ENCODE measurements at places on chromosomes 16 and 17.
A peak's percentile ranks its signal among the peaks of the same experiment; 100 is the strongest.

GRCh38 chr16:84919708-84920107 is 91.6 kb downstream of the ZDHHC7 start:
- no peak for DNase-seq

DNA sequence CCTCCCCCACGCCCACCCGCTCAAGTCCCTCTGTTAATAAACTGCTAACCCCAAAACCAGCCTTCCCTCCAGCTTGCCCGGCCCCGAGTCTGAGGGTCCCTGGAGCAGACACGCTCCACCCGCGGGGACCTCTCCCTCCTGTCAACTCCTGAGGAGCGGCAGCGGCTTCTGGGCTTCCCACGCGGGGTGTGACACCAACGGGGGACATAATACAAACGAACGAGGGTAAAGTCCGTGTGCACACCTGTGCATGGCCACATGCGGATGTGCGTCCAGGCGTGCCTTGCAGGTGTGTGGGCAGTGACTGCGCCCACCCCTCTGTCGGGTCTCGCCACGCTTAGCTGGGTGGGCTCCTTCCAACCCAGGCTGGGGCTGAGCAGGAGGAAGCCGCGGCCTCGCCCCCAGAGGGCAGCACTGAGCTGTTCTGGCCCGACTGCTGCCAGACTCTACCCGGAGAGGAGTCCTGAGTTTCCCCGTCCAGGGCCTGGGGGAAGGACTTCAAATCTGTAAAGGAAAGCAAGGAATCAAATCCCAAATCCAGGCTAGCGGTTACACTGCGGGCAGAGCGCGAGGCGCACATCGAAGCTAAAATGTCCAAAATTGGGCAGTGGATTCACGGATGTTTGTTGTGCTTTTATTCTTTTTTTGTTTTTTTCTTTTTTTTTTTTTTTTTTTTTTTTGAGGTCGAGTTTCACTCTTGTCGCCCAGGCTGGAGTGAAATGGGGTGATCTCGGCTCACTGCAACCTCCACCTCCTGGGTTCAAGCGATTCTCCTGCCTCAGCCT is 24.2 kb upstream of the KRT17 start:
- DNase-seq: peak; percentile 95

- no peak for DNase-seq
These were observed 731 bp upstream of the MKS1 start for GRCh38 chr17:58219789-58220183.

DNA sequence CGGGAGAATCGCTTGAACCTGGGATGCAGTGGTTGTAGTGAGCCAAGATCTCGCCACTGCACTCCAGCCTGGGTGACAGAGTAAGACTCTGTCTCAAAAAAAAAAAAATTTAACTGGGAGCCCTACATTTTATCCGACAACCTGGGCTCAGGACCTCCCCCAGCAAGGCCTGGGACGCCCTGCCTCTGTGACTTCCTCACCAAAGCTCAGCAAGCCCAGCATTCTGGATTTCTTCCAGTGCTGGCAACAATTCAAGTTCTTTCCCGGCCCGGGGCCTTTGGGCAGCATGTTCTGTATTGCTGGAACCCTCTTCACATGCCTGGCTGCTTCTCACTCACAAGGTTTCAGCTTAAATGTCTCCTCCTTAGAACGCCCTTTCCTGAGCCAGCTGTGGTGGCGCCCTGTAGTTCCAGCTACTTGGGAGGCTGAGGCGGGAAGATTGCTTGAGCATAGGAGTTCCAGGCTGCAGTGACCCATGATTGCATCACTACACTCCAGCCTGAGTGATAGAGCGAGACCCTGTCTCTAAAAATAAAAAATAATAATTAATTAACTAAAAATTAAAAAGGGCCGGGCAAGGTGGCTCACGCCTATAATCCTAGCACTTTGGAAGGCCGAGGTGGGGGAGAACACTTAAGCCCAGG is 15.9 kb upstream of the MEIOB start:
- no peak for DNase-seq

GRCh38 chr16:3868967-3869366 is 11.5 kb downstream of the CREBBP start:
- DNase-seq: no peak

DNA sequence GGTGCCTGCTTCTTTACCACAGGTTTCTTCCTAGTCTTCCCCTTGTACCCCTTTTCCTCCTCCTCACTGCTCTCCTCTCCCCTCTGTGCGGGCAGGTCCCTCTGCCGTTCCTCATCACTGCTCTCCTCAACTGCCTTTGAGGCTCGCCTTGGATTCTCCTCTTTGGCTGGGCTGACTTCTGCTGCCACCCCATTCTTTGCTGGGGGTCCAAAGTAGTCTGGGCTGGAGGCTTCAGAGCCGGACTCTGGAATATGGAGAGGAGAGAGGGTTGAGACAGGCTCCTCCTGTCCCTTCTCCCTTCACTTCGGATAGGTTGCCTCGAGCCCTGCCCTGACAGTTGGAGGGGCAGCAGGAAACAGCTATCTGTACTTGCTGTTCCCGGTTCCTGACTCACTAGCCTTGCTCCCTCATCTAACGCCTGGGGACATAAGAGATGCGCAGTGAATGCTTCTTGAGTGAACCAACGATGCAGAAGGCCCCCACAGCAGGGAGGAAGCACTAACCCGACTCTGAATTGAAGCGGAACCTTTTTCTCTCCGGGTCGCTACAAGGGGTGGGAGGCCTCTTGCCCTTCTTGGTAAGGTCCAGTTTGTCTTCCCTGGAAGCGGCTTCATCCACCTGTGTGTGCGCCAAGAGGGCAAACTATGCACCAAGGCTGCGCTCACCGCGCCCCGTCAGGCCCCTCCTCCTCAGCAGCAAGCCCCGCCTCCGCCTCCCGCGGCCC is 655 bp downstream of the HIRIP3 start:
- DNase-seq: no peak

- no peak for DNase-seq
These were observed 50.3 kb upstream of the TBX2 start for GRCh38 chr17:61349350-61349749.

GRCh38 chr16:67948015-67948414 is 4.1 kb upstream of the LCAT start:
- no peak for DNase-seq

DNA sequence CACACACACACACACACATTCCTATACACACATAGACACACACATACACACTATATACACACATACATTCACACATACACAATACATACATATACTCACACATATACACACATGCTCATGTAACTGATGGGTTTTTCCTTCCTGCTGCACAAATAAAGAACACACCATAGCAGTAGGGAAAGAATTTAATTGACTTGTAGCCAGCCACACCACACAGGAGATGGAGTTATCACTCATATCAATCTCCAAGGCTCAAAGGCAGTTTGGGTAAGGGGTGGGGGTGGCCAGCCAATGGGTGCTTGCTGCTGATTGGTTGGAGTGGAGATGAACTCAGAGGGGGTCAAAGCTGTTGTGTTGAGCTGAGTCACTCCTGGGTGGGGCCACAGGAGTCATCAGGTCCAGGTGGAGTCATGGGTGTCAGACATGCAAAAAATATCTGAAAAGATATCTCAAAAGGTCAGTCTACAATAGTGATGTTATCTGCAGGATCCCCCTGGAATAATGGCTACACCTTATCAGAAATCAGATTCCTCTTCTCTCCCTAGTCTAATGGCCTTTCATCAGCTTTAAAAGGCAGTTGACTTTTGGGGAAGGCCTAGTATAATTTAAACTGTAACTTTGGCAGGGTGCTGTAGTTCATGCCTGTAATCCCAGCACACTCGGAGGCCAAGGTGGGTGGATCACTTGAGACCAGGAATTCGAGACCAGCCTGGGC is 46.1 kb downstream of the WSB1 start:
- no peak for DNase-seq

GRCh38 chr17:9470171-9470570 is 105.4 kb downstream of the STX8 start:
- DNase-seq: no peak
